ENCODE measurements at places on chromosomes 6 and 20.

DNA sequence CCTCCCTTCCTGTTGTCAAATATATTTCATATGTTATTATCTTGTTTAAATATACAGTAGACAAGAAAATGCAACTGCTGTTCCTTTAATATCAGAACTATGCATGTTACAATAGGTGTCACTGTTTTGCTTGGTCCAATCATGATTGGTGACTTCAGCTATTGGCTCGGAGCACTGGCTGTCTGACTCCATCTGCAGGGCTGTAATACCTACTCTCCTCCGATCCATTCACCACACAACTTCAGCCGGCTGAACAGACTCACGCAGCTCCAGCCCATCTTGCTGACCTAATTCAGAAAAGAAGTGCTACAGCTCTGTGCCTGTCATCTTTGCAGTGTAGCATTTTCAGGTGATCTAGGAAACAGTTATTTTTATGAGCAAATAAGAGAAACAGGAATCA lies at the start of gene BTBD3:
Gene BTBD3, plus strand, starts transcription at position 231 of the 400 bp plus-strand sequence. CDS start 383 bp downstream, outside the sequence.
- DNase-seq = no peak

GRCh38 chr20:15079594-15080340 lies 742.4 kb upstream of the FLRT3 start:
- DNase-seq = no peak

DNA sequence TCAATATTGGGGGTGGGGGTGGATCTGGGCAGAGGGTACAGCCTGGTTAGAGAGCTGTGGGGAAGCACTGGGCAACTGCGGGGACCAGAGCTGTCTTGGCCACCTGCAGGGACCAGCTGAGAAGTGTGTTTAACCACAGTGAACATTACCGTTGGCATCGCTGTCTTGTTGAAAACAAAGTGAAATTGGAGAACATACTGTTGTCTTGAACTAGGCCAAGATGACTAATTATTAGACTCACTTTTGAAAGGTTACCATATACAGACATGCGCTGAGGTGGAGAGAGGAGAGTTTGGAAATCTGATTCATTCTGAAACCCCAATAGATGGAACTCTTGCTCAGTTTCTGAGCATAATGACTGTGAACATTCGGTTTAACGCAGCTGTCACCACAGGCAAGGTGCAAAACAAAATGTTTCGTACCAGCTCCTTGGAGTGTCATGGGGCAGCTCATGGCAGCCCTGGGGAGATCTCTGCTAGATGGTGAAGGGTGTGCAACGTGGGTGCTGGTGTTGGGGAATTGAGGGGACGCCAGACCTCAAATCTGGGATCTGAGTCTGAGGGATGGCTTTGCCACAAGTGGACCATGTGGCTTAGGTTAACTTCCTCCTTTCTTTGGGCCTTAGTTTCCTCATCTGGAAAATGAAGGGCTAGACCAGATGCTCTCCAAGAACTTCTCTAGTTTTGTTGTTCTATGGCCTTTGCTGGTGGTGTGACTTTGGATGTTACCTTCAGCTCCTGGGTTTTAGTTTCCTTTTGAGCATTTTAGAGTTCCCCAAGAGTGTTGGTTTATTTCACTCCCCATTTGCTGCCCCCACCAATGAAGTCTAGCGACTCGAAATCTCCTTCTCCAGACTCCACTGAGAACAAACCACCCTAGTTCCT lies 24.6 kb upstream of the GTSF1L start:
- no peak for DNase-seq

DNA sequence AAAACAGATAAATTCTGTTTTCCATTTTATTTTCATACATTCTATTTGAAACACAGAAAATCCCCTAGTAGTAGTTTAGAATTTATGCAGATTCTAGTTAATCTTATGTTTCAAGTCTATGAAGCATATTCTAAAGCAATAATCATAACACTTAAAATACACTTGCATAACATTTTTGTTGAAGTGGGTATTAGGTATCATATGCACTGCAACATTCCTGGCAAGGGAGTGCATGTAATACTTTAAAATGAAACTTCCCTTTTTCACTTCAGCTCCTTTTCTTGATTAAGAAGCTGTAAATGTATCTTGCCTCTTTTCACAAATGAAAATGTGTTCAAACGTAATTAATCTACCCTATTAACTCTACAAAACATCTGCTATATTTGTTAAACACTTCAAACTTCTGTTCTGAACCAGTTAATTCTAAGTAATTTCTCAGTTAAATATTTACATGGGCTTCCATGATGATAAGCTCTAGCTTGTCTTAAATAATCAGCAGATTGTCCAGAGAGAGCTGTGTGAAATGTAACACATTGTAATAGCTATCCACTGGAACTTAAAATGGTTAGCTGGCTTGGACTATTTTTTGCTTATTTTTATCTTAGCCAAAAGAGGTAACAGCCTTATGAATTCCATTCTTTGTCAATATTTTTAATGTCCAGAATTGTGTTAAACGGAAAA lies 192.8 kb downstream of the COL19A1 start:
- no peak for DNase-seq

- no peak for DNase-seq
Observed at GRCh38 chr6:98137391-98137790, 697.0 kb upstream of the POU3F2 start.

- DNase-seq = no peak
Observed at GRCh38 chr6:27728442-27728841, 183.8 kb downstream of the OR2B2 start.

DNA sequence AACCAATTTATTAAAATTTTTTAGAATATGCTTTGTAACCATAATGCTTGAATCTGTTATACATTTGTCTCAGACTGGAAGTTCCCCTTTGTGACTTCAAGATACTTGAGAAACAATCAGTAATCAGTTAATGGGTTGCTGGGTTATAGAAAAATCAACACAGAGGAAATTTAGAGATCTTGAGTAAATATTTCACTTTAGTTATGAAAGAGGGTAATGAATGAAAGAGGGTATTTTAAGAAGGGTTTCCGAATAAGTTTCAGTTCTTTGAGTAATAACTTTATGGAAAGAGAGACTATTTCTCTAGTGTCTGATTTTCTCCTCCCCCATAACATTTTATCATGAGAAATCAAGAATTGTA lies 21.4 kb downstream of the ZFAND3 start:
- DNase-seq = no peak

GRCh38 chr20:50724851-50725723 lies 6.3 kb upstream of the PARD6B start:
- no peak for DNase-seq

GRCh38 chr6:72461144-72461543 lies 160.7 kb upstream of the KCNQ5 start:
- no peak for DNase-seq

DNA sequence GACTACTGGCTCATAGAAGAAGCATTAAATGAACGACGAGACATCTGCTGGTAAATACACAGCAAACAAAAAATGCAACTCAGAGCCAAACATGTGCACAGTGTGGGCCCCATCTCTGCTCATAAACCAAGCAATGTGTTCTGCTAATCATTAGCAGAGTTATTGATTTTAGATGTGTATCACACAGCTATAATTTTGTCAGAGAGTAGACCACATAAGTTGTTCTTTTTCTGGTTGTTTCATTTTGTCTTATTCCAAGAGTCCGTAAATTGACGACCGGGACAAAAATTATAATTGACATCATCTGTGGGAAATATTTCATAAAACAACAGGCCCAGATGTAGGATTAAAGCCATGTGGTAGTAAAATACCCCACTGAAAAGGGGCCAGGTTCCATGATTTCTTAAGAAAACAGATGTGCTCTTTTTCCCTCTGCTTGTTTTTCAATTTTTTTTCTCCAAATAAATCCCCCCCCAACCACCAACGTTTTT lies 423.6 kb downstream of the HAO1 start:
- no peak for DNase-seq

DNA sequence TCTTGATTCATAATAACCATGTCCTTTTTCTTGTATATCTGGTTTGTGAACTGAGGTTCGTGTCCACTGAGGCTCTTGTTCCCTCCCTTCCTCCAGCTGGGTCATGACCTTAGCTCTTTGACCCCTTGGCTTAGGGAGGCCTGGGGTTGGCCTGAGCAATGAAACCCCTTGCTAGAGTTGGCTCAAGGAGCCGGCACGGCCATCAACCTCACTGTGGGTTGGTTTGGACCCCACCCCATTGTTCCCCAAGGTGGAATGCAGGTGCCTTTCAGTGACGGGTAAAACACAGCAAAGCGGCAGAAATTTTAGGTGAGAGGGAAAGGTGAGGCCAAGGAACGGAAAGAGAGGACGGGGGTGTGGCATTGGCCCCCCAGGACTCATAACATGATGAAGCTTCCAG lies 44.5 kb upstream of the PHACTR3 start:
- no peak for DNase-seq

- DNase-seq = no peak
Observed at GRCh38 chr6:16412171-16412570, 173.8 kb downstream of the GMPR start.

DNA sequence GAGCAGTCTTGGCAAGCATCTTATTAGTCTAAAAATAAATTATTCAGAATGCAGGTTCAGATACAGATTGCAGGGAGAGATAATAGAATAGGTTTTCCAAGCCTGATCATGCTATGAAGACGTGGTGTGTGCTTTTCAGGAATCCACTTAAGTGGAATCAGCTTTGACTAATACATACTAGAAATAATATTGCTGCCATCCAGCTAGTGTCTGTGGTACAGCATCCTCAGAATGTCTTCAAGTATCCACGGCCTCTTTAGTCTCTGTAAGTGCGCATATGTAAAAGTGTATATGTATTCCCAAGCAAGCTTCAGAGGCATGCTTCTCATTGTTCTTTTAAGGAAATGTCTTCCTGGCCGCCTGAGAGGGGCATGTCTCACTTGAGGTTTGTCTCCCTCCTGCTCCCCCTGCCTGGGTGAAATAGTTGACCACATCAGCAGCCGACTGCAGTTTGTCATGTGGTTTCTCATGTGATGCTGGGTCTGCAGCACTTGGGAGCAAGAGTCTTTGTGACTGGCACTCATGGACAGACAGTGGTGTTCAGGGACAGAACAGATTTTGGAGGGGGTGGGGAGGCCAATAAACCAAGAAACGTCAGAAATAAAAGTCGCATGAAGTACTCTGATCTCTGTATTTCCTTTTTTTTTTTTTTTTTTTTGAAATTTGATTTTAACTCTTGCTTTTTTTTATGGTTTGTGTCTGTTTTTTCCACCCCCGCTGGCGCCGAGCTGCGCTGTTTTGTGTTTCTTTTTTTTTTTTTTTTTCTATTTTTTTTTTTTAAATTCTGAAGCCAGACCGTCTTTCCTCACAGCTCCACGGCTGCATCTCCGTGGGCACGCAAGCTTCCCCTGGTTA lies 150.8 kb downstream of the PRL start:
- no peak for DNase-seq

DNA sequence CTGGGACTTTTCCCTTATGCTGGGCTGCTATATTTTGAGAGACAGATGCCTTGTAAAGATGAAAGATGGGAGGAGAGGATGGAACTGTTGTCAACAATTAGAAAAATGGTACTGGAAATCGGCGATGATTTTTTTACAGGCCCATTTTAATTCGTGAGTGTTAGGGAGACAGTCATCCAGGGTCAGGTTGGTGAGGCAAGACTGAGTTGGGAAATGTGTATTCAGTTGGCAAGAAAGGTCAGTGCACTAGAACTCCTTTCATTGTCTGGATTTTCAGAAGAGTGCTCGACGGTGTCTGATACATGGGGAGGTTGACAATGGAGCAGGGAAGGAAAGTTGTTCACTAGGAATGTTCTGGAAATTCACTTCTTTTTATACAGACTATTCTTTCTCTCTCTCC lies 394.4 kb downstream of the QKI start:
- DNase-seq = no peak

- no peak for DNase-seq
Observed at GRCh38 chr6:55443238-55444134, 116.2 kb downstream of the GFRAL start.

GRCh38 chr6:8551993-8552392 lies 116.6 kb upstream of the SLC35B3 start:
- DNase-seq = no peak

DNA sequence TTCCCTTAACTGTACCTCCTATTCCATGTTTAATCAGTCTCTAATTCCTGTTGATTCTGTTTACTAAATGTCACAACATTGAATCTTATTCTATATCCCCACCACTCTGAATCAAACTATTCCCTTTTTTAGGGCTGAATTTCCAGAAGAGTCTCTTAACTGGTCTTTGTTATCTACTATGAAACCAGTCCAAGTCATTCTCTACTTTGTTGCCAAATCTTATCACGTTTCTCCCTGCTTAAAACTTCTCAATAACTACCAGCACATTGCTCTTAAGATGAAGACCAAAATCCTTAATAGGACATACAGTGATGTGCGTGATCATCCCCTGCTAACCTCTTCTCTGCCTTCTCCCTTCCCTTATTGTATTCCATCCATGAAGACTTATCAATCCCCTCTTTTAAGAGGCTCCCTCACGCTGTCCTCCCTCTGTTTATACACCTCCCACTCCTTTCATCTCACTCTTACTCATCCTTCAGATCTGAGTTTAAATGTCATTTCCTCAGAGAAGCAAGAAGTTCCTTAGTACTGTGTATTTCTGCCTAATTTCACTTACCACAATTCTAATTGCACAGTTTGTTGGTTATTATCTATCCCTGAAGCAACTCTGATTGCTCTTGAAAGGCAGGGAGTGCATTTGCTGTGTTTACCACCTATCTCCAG lies 143.0 kb upstream of the AHI1 start:
- peak; percentile 4 for DNase-seq

GRCh38 chr6:45637611-45638257 lies 260.0 kb upstream of the SUPT3H start:
- DNase-seq = no peak

GRCh38 chr6:71123051-71123450 lies 165.6 kb upstream of the OGFRL1 start:
- DNase-seq = no peak

DNA sequence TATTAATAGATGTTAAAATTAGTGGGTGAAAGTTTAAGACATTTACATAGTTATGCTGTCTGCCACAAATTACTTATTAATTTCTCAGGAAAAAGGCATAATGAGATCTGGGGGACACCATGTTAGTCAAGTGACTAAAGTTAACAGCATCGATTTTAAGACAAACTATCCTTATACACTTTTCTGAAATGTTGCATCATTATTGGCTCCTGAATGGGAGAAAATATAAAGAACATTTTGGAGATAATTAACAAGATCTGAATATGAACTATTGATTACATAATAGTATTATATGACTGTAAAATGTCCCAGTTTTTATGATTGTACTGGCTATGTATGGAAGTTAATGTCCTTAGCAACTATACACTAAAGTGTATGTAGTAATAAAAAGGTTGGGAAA lies 7.9 kb downstream of the OR2B3 start:
- DNase-seq = no peak

DNA sequence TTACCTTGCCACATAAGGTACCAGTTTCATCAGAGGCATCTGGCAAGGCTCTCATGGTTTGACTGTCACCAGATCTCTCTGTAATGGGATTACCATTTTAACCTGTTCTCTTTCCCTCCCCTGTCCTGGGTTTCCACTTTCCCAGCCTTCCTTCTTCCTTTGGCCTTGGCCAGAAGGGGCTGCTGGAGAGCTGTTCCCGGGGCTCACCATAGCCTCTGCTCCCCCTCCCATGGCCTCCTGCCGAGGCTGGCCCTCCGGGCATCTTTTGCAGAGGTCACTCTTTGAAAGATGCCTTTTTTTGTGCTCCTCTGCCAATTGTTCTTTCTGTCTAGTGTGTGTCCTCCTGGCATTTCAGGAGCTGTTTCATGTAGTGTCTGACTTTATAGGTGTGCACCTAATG lies 100.7 kb upstream of the SCP2D1 start:
- no peak for DNase-seq
